ENCODE measurements at places on chromosomes 5 and 9. TPM values are rescaled to one million over a fixed set of nuclear protein-coding genes. Genes with fewer than 3 reads are reported as not detected.
A peak's percentile ranks its signal among the peaks of the same experiment; 100 is the strongest.

Gene OR1J4
- total RNA-seq: not detected

DNA sequence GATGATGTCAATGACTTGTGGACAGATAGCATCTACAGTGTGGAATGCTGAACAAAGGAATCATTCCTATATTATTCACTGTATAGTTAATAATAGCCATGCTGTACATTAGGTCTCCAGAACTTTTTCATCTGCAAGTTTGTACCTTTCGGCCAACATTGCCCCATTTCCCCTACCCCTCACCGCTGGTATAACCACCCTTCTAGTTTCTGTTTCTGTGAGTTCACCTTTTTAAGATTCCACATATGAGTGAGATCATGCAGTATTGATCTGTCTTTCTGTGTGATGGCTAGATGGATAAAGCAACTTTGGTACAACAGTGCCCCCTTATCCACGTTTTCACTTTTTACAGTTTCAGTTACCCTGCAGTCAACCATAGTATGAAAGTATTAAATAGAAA, 18.8 kb upstream of the ALDH1B1 start:
- DNase-seq: no peak

DNA sequence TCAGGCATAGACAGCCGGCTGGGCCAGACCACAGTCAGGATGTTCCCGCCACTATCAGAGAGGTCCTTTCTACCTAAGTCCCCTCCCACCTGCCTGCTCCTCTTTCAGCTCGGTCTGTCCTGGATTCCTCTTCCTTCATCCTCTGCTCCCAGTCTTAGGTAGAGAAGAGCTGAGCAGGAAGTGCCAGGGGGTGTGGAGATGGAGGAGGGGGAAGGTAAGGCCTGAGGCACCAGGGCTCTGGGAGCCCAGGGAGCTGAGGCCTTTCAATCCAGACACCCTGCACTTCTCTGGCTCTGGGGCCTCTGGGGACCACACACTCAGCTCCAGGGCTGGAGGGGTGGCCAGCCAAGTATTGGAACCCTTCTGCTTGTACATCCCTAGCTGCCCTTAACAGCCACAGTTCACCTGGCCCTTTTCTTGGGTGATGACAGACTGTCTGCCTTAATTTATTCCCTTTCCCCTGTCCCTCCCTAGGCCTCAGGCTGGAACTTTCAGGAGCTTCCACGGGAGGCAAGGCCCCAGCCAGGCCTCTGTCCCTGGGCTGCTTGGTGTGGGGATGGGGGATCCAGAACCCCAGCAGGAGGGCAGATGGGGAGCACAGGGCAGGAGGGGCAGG, 15.6 kb downstream of the IRF1 start:
- DNase-seq: peak; percentile 67

DNA sequence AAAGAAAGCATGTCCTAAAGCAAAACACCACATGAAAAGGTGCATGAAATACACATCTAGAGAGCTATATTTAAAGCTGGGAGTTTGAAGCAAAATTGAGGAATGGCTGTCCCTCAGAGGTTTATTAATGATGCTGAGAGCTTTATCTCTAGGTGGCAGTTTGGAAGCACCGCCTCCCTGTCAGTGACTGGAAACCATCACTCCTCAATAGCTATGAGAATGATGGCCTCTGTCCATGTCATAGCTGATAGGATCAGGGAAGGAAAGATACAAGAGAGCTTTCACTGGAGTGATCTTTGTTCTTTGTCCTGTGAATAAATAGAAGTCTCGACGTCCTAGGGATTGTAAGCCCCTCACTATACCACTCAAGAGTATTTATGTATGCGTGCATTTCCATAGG, 110.5 kb downstream of the NUDT12 start:
- no peak for DNase-seq

DNA sequence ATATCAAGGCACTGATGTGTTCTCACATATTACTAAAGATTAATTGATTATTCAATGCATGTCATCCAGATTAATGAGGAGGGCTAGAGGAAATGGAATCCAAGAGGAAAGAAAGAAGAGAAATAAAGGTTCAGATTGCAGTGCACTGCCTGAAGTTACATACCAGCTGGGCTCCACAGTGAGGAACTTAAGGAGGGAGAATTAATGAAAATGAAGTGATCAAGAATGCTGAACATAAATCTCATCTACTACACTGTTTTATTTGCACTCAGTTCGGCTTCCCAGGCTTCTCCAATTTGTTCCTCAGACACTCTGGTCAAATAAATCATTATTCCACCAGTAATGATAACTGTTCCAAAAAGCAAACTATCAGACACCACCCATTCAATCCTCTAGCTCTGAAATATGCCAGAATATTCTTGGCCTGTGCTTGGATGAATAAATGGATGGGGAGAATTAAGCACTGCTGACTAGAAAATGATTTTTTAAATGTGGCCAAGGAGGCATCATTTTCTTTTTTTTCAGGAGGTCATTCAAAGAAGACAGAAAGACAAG, 88.6 kb upstream of the FBN2 start:
- DNase-seq: no peak

DNA sequence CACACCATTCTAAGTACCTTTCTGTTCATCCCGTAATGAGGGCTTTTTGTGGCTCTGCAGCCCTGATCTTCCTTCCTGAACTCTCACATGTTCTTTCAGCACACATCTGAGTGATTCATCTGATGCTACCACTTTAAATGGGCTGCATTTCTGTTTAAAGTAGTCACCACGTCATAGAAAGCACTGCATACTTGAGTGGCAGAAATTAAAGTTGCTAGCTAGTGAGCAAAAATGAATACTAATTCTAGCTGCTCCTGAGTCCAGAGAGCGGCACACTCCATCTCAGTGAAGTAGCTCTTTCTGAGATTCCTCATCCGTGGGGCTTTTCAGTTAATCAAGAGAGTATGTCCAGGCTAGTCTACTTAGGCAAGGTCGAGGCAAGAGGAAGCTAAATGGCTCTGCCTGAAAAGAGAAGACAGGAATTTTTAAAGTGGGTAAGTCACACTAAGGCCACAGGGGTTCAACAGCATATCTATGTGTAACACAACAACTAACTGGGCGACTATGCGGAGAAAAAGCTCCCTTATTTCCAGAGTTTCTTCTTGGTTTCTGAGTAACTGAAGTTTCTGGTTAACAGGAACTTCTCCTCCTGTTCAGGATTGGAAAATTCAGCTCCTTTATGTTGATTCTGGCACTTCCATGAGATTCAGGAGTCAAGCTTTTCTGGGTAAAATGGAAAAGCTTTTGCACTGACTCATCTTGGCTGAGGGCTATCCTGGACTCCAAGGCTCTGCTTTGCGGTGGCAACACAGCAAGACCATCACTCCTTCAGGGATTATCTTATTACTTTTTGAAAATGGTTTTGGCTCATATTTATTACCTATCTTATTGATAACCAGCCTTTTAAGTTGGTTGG, 109.5 kb downstream of the TAF11L14 start:
- DNase-seq: no peak

DNA sequence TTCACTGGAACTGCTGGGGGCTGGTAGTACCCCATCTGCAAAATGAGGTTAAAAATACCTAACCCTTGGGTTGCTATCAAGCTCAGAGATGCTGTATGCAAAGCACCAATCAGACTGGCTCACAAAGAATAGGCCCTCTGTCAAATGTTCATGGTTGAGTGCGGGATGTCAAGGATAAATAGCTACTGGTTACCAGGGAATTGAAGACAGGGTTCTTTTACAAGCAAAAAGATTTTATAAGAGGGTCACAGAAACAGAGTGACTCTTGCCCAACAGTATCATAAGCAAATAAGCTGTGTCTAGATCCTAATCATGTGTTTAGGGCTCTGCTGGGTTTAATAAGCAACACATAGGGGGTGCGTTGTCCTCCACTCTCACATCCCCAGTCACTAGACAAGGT, 11.9 kb downstream of the SYK start:
- DNase-seq: no peak

DNA sequence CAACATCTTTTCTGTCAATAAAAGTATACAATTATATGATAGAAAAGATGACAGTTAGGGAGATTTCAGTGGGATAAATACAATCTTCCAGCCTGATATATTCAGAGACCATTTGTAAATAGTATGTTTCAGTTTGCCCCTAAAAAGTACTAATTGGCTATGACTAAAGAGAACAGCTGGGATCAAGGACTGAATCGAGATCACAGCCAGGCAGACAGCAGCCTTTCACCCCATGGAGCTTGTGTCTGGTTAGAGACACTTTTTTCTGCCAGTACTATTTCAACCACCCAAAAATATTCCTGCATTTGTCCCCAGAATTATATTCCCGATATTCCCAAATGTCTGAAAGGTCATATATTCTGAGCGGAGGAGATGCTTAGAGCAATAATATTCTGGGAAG, 577.3 kb upstream of the TLE4 start:
- DNase-seq: no peak

GRCh38 chr5:861442-862366, 10.9 kb upstream of the ZDHHC11 start:
- no peak for DNase-seq

Measured in H9 (cell line).